ENCODE measurements at places on chromosomes 7 and 10.

GRCh38 chr7:14125998-14126397 is 136.5 kb upstream of the ETV1 start:
- no peak for DNase-seq

GRCh38 chr10:68052463-68052862 is 22.6 kb downstream of the HERC4 start:
- peak; percentile 23 for DNase-seq

DNA sequence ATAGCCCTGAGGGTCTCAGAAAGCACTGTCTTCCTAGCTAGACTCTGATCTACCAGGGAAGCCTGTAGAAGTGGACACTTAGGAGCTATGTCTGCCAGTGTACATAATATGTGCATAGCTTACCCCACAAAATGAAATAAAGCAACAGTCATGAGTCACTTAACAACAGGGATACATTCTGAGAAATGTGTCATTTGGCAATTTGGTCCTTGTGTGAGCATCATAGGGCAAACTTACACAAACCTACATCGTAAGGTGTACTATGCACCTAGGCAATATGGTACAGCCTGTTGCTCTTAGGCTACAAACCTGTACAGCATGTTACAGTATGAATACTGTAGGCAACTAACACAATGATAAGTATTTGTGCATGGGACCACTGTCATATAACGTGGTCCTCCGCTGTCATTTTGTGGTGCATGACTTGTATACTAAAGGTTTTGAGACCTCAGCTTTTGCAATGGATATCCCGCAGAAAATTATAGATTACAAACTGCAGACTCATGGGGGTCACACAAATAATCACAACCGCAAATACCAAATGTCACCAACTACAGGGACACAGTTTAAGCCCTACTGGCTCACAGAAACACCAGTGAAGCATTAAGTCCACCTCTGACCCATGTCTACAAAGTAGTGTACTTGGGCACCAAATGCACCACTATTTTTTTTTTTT is 1.7 kb downstream of the URGCP start:
- DNase-seq = peak; percentile 50

DNA sequence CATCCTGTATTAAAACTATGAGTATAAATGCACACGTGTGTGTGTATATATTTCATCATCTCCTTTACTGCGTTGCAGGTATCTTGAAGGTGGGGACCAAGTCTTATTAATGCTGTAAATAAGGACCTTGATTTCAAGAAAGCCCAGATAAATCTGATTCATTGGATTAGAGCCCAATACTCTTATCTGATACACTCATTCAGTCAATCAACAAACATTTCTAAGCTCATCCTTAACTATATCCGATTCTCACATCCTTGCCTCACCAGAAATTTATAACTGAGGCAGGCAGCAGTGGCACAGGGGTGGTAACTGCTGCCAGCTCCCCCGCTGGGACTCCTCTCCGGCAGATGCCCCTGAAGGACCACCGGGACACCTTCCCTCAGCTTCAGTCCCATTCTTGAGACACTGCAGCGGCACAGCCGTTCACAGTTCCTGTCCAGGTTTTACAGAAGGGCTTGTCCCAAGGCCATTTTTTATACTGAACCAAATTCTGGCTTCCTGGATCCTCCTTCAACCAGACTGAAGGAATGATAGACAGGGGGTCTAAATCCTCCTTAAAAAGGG is 54.0 kb downstream of the BRI3 start:
- DNase-seq = no peak

DNA sequence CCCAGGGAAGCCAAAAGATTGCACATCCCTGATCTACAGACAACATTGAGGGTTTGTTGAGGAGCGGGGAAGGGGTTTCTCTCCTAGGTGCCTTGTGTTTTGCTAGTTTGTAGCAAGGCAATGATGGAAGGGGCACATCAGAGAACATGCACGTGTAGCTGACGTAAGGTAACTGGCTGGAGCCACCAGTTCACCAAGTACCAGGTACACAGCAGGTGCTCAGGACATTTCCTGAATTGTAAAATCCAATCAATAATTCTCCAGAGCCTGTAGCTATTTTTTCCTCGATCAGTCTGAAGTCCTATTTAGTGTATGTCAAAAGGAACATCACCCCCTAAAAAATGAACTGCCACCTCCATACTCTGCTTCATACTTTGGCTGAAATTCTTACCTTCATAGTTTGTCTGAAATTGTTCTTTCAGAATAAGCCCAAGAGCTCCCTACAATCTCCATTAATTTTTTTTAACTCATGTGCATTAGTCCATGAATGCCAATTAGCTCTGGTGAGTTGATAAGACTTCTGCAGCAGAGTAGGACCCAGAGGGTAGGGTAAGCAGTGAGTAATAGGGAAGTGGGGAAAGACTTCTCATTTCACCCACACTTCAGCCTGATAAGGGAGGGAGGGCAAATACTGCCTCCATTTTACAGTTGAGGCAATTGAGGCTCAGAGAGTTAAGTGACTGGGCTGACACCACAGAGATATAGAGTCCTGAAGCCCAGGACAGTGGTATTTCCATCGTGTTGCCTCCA is 36.0 kb upstream of the SLC26A3 start:
- DNase-seq = no peak

GRCh38 chr7:36149694-36150452 is 3.2 kb upstream of the EEPD1 start:
- DNase-seq = no peak

DNA sequence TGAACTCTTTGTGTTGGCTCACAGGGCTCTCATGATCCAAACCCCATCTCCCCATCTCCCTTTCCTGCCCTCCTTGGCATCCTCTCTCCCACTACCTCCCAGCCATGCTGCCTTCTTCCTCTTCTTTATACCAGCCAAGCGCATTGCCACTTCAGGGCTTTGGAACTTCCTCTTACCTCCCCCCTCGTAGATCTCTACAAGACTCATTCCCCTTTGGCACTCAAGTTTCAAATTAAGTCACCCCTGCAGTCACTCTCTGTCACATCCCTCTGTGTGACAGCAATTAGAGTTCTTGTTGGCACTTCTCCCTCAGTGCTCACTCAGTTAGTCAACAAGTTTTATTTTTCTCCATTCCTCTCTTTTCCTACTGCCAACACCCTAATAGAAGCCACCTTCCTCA is 20.8 kb upstream of the NRP1 start:
- no peak for DNase-seq

GRCh38 chr10:87593702-87594101 is 66.0 kb upstream of the PAPSS2 start:
- no peak for DNase-seq

- no peak for DNase-seq
Measured at GRCh38 chr7:82803411-82803810, 359.3 kb downstream of the PCLO start.
